ENCODE measurements at places on chromosomes 16 and 17.

DNA sequence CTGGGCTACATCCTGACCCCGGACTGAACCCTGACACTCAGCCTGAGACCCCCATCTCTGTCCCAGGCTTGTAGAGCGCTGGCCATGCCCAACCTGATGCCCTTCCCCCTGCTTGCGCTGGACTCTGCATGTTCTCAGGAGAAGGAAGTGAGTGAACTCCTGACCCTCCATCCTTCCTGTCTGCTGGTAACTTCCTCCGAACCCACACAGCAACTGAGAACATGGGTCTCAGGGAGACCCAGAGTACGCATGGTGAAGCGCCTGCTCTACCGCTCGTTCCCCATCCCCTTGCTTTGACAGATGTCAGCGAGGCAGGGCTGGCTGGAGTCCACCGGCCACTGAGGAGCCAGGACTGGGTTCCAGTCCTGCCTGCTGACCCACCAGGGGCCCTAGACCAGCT lies 6.1 kb downstream of the CAMKK1 start:
- no peak for DNase-seq

DNA sequence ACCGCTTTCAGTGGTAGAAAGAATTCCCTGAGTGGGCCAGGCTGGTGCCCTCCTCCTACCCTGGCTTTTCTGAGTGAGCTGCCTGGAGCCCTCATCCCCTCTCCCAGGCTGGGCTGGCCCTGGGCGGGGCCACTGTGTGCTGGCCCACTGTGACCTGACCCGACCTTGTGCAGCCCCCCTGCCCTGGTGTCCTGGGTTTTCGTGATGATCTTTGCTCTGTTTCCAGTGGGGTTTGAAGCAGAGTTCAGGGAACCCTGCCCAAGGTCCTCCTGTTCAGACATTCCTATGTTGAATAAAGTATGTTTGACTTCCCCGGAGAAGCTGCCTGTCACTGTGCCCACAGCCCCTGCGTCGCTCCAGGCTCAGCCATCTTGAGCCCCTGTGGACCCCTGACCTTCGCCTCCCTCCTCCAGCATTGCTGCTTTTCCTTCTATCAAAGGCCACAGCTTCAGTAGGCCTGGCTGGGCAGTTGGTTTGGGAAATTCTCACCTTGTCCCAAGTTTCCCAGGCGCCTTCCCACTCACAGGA lies 13.7 kb upstream of the NAGLU start:
- no peak for DNase-seq

DNA sequence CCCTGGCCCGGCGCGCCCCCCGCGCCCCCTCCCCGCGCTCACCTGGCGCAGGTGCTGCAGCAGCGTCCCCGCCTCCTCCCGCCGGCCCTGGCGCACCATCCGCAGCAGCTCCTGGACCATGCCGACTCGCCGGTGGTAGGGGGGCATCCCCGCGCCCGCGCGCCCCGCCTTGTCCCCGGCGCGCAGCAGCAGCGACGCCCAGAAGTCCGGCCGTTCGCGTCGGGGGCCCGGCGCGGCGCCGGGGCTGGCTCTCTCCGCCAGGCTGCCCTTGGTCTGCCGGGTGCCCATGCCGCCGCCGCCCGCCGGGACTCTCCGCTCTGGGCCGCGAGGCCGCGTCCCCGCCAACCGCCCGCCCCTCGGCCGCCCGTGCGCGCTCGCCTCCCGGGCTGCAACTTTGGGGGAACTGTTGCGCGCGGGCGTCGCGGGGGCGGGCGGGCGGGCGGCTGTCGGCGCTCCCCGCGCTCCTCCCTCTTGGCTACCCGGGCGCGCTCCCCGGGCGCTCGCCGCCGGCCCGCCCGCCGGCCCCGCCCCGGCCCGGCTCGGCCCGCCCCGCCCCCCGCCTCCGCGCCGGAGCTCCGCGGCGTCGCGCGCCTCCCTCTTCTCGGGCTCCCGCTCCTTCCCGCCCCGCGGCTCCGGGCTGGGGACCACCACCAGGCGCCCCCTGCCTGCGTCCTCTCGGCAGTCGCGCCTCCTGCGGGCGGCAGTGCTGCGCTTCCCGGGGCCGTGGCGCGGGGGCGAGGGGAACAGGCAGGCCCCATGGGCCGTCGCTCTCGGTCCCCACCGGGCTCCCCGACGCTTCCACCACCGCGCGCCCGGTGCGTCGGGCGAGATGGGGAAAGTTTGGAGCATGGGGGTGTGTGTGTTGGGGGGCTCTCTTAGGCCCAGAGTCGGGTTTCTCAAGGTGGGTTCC lies at the start of gene LRRC75A:
TSS of gene LRRC75A (minus strand) at position 491 of the 910 bp plus-strand sequence. CDS start at position 288, 203 bp downstream.
- DNase-seq, result no peak

GRCh38 chr17:77002103-77003045 lies 134.2 kb downstream of the MGAT5B start:
- DNase-seq, result no peak

- no peak for DNase-seq
These were observed 19.2 kb downstream of the PRPSAP2 start for GRCh38 chr17:18877104-18877645.

DNA sequence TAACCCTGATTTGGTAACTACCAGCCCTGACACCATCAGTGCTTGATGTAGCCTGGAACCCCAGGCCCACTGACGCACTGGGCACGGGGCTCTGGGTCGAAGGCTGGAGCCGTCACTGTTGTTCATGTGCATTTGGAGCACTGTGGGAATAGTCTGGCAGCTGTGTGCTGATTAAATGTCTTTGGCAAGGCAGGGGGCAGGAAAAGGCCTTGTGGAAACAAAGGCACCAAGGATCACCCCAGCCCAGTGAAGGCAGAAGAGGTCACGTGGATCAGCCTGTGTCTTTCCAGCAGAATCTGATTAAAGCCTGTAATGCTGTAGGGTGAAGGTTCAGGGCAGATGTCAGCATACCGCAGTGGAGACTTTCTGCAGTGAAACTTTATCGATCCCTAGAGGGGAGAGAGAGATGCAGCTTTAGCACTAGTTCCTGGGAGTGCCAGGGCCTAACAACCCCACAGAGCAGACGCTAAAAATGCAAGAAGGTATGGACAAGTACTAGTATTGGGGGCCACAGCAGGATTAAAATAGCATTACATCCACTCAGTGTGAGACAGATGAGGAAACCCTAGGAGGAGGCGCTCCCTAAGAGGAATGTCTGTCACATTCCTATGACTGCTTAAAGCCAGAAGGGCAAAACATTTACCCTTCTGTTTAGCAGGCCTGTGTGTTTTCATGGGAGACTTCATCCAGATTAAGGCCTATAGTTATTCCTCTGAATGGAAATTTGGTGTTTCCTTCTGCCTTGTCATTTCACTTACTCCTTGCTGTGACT lies 9.7 kb downstream of the ZNHIT3 start:
- DNase-seq, result no peak

DNA sequence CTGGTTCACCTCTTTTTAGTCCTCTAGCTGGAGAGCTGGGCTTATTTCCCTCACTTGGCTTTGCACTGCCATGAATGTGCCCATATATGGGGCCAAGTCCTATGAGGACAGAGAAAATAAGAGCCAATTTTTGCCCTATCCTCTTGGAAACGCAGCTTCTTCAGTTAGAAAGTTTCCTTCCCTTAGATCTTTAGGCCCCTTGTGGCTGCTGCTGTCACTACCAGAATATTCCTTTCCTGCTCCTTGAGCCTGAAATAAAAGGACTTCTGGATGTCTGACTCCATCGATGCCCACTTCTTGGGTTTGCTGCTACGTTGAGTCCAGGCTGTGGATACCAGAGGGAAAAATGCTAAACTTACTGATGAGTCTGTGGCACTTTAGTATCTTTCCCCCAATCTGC lies 487.1 kb downstream of the GRIN2A start:
- DNase-seq, result no peak

Data from CMK (cell line).